ENCODE measurements at places on chromosomes 13 and 19.

DNA sequence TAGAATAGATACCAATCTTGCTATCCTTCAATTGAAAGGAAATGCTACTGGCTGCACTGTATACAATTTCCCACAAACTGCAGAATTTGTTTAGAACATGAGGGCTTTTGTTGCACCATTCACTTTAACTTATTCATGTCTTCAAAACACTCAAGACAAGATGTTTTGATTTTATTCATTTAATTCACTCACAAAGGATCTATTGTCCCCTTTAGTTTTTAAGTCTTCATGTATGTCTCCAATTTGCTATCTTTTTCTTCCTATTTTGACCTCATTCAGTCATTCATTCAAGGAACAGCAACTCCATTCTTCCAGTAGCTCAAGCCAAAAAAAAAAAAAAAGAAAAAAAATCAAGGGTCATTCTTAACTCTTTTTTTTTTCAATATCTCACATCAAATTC lies 130.6 kb upstream of the SOX21 start:
- no peak for DNase-seq

DNA sequence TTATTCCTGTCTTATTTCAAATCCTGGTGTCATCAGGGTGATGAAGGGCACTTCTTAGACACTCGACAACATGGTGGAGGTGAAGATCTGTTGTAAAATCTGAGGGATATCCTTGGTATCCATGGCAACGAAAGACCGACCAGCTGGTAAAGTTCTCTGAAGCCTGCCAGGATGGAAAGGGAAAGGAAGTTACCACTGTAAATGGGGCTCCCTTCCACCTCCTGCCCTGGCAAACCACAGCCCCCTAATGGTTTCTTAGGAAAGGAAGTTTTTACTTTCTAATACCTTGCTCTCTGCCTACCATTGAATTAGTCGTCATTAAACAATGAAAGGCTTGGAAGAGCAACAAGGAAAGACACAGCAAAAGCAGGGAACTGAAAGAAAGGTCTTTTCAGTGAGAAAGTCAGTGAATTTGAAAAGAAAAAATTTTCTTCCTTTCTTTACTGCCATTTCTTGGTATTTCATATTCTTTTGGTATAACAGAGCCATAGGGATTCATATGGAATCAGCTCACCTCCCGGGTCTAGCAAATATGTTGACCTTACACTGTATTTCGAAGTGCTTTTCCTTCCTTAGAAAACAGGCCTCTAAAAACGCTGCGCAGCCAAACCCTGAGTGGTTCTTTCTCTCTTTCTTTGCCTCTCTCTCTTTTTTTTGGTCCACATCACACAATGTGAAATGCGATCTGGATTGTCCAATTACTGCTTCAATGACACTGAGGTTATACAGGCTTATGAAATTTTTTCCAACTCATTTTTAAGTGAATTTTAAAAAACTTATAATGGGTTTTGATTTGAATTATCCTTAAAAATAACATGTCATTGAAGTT lies 111.0 kb downstream of the RGCC start:
- no peak for DNase-seq

- DNase-seq = no peak
These were observed 7.3 kb downstream of the NWD1 start for GRCh38 chr19:16726916-16727315.

DNA sequence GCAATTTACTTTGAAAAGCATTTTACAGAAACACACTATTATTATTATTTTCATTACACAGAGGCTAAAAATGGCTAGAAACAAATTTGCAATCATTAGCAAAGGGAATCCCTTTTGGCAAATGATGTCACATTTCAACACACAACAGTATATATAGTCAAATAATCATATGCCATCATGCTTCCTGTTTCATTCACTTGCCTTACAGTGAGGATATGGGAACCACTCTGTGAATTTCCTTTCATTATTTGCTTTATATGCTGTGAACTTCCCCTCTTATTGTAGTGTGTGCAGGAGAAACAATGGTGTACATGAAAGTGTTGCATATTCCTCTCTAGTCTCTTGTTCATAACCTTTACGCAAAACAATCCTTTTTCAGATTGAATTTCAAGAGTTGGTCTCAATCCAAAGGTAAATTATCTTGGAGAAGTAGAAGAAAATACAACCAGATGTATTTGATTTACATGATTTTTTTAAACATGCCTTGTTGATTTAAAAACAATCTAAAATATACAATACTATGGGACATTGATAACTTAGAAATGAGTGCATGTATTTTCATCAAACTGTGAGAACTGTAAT lies 657.3 kb downstream of the EFNB2 start:
- DNase-seq = no peak

- DNase-seq = no peak
These were observed 182.8 kb downstream of the MAB21L1 start for GRCh38 chr13:35293579-35294226.

DNA sequence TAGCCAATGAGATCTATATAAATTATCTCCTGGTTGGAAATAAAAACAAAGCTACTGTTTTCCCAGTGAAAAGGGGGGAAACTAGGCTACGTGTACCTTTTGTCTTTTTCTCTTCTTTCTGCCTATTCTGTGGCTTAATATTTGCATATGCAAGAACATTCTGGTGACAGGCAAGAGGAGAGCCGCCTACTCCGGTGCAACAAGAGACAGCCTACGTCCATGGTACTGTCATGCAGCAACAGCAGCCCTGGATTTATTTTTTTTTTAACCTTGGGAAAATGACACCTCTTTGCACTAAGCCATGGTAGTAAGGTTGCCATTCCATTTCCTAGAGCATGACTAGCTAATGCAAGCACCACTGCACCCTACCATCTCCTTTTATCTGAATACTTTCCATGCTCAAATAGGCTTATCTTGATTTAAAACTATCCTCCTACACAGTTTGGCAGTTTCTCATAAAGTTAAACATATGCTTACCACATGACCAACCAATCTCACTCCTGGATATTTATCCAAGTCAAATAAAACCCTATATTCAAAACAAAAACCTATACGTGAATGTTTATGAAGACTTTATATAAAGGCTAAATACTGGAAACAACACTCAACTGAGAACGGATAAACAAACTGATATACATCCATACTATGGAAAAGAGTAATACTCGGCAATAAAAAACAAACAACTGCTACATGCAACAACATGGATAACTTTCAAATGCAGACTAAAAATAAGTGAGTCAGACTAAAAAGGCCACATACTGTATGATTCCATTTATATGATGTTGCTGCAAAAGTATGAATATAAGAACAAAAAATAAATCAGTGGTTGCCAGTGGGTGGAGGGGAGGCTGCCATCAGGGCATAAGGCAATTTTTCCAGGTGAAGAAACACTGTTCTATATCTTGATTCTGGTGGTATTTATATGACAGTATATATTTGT lies 17.3 kb downstream of the NUFIP1 start:
- no peak for DNase-seq

DNA sequence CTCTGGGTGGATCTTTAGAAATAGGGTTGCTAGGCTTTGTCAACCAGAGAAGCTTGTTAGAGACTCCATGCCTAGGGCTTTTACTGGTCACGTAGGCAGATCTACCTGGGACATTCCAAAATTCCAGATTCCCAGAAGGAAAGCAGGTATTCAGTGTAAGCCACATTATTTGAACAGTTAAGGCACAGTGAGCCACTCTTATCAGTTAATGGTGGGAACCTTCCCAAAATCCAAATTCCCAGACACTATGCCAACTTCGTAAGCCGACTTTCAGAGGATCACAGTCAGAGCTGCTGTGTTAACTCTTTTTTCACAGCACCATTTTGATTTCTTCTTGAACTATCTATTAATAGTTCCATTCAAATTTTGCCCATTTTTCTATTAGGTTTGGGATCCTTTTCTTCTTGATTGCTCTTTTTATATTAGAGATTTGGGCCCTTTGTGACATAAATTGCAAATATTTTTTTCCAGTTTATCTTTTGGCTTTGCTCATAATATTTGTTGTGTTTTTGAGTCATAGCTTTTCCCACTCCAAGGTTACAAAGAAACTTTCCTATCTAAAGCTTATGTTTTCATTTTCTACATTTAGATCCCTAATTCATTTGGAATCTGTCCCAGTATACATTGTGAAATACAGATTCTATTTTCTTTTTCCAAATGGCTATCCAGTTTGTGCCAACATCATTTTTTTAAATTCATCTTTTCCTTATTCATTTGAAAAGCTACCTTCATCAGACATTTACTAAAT lies 77.3 kb downstream of the DHRS12 start:
- no peak for DNase-seq

DNA sequence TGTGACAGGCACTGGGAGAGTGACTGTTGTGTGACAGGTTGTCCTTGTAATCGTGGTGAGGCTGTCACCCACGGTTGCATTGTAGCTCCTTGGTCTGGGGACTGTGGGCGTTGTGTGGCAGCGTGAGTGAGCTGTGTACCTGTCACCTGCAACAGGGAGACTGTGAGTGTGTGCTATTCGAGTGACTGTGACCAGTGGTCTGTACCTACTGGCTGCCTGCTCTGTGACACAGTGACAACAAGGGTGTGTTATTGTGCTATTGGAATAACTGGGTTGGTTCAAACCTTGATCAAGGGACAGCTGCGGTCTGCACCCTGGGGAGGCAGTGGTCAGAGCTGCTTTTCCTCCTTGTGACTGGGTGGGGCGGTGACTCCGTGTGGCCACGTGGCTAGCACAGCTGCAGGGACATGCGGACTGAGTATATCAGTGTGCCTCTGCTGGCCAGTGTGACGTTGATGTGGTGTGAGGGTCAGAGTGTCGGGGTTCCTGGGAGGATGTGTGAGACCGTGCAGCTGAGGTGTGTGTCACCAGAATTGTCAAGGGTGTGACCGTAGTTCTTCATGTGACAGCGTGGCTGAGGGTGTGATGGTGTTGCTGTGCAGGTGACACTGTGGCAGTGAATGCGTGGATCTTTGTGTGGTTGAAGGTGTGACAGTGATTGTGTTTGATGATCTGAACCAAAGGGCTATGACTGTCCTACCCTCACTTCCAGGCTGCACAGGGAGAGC lies 10.1 kb upstream of the NFIX start:
- no peak for DNase-seq

Data from D341Med (cell line).